ENCODE measurements at places on chromosomes 16 and 17.

DNA sequence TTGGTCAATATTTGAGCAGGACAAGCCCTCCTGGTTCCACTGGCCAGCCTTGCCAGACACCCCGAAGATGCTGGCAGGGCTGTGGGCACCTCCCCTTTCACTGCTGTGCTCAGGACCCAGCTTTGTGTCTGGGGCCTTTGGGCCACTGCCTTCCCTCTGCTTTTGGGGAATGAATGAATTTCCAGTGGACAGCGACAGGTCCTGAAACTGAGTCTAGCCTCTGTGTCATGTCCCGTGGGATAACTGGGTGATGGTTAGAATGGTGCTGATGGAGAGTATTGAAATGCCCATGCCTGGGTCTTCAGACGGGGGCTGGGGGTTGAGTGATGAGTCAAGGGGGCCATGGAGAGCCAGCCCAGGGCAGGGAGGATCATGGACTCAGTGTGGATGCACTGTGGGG lies 135.8 kb downstream of the FOXL1 start:
- DNase-seq = no peak

DNA sequence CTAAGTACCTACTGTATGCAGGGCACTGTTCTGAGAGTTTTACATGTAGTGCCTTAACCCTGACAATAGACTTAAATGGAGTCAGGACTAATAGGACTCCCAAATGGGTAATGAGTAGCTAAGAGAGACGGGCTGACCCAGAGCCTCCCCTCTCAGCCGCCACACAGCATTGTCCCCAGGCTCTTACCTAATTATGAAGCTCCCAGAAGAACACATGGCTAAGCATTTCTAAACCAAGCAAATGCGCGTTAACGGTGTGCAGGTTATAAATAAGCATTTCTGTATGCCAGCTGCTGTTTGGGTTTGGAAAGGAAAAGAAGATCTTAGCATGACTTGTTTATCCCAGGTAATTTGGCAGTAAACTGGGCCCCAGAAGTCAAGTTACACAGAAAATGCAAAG lies 14.3 kb downstream of the KATNIP start:
- DNase-seq = no peak

DNA sequence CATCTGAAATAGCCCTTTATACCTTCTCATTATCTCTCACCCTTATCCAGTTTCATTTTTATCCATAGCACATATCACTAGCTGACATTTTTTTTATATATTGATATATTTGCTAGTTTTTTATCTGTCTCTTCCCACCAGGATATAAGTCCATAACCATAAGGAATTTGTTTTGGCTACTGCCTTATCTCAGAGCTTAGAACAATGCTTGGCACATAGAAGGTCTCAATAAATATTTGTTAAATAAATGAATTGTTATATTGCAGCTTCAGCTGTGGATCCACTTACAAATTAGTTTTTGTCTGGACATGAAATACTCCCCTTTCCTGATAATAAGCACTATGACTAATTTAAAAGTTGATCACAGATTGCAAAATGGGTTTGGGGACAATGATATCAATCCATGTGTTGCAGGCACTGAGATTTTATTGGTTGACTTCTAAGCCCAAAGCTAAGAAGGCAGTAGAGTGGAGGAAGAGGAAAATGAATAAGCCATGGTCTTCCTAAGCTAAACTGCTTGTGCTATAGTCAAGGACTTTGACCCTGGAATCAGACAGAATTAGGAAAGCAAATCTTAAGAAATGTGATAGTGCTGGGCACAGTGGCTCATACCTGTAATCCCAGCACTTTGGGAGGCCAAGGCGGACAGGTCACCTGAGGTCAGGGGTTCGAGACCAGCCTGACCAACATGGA lies 31.9 kb upstream of the YPEL2 start:
- no peak for DNase-seq

DNA sequence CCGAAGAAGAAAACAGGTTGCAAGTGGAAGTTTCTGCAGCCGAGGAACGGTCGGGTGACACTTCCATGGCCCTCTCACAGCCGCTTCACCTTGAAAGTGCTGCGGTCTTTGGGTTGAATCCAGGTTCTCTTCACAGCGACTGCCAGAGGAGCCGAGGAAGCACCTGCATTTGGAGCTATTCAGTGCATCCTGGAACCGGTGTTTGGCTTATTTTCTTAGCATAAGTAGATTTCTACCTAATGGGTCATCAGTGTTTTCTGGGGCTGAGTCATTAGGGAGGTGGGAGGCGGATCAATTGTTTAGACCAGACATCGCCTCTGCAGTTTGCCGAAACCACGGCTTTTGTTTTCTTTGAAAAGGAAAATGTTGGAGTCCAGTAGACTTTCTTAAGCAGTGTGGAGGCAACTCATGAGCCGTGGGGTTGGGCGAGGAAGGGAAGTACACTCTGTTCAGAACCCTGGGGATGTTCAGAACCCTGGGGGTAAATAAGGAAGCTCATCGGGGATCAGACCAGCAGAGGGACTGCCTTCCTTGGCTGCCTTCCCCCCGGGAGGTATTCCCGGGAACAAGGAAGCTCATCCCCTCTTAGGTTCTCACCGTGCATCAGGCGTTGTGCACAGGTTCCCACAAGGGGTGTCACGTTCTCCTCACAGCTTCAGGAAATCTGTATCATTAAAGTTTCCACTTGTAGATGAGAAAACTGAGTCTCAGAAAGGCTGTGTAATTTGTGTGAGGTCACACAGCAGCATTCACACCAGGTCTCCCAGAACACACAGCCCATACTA lies 361.5 kb downstream of the SNX29 start:
- DNase-seq = no peak

DNA sequence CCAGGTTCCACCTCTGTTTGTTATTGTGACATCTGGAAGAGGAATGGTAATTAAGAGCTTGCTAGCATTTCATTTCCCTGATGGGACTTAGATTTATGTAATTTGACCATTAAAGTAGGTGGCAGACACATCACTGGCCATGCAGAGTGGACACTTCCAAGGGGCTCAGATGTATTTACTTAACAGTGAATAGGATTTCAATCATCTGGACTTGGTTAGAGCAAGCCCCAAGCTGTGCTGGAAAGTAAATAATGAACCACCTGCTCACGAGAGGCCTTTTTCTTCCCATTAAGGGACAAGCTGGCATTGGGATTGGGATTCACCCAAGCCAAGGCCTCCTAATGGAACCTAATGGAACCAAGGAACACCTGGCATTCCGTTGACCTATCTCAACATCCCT lies 395.3 kb downstream of the HS3ST4 start:
- DNase-seq = no peak

GRCh38 chr16:1394367-1394951 lies 20.0 kb downstream of the UNKL start:
- DNase-seq = no peak

- no peak for DNase-seq
Measured at GRCh38 chr16:75336521-75336920, 85.1 kb upstream of the BCAR1 start.

DNA sequence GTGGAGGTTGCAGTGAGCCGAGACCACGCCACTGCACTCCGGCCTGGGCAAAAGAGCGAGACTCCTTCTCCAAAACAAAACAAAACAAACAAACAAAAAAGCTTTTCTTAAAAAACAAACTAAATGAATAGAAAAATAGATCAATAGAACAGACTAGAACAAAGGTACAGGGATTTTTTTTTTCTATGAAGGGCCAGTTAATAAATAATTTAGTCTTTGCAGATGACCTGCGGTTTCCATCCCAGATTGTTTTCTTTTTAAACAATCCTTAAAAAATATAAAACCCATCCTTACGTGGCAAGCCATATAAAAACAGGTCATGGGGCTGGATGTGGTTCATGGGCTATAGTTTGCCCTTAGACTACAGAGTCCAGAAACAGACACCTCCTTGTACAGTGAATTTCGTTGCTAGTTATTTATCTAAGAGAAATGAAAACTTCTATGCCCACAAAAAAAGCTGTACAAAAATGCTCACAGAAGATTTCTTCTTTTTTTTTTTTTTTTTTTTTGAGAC lies 45.4 kb downstream of the CREBBP start:
- no peak for DNase-seq

GRCh38 chr17:4073983-4074830 lies 68.6 kb downstream of the ZZEF1 start:
- no peak for DNase-seq

DNA sequence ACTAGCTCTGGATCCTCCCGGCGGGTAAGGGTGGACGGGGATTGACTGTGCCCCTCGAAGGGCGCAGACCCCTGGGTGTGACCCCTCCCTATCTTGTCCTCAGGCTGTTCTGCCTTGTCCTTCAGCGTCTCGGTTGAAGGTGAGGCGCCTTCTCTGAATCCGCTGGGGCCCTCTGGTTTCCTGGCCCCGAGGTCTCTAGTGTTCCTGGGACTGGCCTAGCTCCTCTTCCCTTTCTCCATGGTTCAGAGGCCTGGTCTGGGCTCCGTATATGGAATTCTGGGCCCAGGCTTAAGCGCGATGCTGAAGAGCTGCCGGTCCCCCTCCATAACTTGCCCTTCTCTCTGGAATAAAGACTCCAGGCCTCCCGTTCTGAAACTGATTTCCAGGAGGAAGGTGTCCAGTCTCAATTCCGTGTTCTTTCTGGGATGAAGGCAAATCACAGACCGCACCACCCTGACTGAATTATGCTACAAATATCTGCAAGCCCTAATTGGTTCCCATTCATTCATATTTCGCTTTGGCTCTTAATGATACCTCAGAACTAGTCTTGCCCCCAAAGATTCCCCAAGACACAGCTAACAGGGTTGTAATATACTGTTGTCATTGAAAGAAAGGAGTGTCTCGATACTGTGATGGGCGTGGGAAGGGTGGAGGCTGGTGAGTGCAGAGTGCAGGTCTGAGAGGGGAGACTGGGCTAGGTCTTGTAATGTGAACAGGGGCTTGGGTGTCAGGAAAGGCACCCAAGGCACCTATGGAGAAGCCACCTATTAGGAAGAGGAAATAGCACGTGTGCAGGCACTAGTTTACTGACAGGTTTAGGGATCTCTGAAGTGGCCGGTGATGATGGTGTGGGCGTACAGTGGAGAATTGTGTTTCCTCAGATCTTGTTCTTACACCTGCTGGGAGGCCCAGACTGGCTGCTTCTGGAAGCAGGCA lies 851 bp downstream of the EDC4 start:
- DNase-seq = no peak

DNA sequence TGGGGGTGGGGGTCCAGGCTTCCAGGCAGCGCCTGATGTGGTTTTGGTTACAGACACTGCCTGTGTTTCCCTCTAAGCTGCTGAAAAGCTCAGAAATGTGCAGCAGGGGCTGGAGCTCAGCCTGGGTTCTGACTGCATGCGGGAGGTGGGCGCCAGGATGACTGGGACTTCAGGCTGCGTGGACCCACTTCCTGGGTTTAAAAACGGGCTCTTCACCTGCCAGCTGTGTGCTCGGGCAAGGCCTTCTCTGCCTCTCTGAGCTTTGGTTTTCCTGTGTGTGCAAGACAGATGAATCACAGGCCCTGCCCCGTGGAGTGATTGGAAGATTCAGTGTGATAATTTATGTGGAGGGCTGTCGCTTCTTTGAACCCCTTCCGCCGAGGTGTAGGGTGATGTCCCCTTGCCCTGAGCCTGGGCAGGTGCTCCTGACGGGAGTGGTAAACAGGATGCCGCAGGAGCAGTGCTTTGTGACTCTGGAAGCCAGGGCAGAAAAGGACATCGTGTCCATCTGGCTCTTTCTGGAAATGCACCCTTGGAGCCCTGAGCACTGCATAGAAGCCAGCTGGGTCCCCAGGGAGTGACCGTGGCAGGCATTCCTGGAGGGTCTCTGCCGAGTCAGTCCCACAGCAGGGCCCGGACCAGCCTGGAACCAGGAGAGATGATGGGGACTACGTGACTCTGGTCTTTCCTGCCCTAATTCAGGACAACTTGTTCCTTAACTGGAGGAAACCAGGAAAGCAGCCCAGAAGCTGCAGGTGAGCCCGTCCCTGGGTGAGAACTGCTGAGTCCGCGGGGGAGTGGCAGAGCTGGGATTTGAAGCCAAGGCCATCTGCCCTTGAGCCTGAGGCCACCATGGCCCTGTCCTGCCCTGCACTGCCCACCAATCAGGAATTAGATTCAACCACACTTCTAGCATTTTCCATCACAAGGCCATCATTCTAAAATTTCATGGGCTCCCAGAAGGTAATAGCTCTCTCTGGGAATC lies 28.5 kb upstream of the SLC7A5 start:
- peak; percentile 60 for DNase-seq
